ENCODE measurements at places on chromosomes 3 and 15.

GRCh38 chr3:133452641-133453319 is 52.9 kb downstream of the BFSP2 start:
- DNase-seq = no peak

- DNase-seq = no peak
These were observed 214.8 kb upstream of the ST8SIA2 start for GRCh38 chr15:92178911-92179310.

- DNase-seq = no peak
These were observed 18.3 kb downstream of the ANP32A start for GRCh38 chr15:68802373-68802772.

DNA sequence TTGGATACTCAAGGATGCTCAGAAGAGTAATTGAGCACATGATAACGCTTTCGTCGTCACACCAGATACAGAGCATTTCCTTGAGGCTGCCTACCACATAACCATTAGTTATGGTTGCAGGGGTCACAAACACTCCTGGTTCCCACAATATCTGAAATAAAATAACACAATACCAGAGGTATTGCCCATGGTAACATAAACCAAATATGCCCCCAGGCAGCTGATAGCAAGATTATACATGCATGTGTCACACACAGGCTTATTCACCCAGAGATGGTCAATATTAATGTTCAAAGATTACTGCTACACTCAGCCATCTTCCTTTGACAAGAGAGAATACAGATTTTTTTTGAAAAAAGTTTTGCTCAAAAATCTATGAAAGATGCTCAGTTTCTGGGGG is 7.3 kb downstream of the RPL39L start:
- no peak for DNase-seq

GRCh38 chr15:26443321-26443720 is 329.5 kb downstream of the GABRB3 start:
- no peak for DNase-seq

DNA sequence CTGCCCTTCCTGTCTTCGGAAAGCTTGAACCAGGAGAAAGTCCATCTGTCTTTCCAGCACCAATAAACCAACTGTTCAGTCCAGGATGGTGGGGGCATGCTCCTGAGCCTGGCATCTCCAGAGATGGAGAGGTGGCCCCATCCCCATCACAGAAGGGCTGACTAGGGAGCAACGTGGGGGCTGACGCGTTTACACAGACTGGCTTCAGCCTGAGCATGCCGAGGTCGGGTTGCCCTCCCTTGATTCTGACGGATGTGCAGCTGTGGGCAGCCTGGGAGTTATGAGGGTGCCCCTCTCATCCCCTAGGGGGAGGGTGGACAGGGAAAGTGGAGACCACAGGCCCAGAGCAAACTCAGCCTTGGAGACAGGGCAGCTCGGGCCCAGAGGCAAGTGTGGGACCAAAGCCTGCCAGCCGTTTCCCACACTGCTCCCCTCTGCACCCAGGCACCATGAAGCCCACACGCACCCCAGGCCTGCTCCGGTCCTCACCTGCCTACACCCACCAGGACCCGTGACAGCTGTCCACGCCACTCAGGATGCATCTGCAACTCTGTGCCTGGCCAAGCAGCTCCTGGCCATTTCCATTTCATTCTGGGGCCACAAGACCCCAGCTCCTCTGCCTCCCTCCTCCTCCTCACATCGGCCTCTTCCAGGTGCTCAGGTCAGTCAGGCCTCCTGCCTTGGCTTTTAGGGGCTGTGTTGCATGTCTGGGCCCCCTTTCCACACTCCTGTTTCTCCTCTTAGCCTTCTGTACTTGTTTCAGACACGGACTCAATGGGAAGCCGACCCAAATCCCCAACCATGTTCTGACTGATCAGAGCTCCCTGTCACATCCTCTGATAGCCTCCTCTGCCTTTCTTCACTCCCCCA is 48.2 kb upstream of the SLC41A3 start:
- no peak for DNase-seq

DNA sequence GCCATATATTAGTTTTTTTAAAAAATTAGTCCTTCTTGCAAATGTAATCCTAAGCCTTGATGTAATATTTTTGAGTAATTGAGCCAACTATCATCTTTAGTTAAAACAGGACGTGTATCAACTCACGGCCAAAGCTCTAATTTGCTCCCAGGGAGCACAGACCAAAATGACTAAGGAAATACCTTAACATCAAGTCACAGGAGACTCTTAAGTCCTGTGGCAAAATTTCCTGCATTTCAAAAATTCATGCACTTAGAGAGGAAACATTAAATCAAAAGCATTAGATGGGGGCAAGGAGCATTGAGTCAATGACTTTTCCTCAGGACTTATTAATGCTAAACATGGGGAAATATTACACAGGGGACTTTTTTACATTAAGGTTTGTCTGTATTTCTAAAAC is 276.0 kb downstream of the MFSD1 start:
- DNase-seq = no peak

DNA sequence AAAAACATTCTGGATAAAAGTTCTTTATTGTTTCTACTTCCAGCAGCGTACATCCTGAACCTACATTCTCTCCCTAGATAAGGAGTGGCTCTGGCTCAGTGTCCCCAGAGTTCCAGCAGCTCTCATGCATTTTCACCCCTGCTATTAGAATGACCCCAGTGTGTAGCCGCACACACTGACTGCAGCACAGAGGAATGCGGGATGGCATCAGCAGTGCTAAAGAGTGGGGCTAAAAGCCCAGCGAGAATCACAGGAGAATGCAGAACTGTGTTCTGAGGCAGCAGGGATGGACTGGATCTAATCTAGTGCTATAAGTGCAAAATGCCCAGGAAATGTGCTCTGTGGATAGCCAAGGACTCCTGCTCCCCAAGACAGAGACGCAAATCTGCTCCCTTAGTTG is 66.4 kb upstream of the TJP1 start:
- DNase-seq = no peak

DNA sequence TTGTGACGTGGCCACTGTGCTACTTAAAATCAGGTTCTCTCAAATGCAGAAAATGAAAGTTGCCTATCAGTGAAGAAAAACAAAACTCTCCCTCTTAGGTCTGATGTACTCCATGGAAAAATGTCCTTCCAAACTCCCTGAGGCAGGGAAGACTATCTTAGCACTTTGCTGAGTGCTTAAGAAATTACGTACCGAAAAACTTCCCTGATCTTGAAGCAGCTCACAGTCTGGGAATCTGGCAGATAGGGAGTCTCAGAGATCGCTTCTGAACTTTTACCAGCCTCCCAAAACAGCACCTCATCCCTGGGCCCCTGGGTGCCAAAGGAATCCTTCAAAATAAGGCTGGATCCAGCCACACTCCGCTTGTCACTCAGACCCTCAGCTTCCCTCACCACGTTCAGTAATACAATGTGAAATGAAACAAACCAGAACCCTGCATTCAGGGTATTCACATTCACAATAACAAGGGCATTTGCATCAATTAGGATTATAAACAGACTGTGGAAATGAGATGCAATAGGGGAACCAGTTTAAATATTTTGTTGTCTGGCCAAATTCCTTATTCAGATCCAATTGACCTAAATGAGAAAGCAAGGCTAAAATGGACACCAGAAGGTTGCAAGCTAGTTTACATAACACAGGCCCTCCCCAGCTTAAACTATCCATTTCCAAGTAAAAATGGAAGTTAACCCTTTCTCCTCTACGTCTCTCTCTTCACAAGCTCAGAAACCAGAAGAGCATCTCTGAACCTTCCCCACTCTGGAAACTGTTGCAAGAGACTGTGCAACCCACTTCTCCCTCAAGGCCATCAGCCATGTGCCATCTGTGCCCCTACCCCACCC is 20.9 kb downstream of the OSBPL10 start:
- DNase-seq = no peak

Measured in stimulated activated CD8-positive, alpha-beta memory T cell treated with anti-CD3 and anti-CD28 coated beads, Interleukin-4, amount 100 ng/mL, for 4 hours (primary cell).